T-cell (primary cell): ENCODE measurements at places on chromosomes 2 and 18. TPM values are rescaled to one million over a fixed set of nuclear protein-coding genes. Genes with fewer than 3 reads are reported as not detected.

CTLA4 gene
- total RNA-seq, result 36.2 TPM

NOL4 gene
- not detected for total RNA-seq

DNA sequence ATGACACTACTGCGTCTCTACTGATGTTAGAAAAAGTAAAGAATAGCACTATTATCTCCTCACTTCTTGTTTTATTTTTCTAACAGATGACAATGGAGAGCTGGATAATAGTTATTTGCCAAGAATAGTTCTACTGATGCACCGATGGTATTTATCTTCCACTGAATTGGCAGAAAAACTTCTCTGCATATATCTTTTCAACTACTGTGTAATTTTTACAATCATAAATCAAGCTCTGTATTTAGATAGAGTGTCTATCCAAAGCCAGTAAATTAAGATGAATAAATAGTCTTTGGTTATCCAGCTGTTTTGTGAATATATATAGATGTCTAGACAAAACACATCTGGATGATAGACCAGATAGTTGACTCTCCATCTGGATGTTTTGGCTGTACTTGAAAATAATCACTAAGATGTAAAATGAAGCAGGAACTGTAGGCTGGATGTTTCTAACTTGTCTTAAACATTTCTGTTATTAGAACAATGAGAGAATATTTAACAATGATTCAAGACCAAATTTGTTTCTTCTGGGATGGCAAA lies 40.1 kb downstream of the RASGRP3 start:
- no peak for DNase-seq

GRCh38 chr2:144215701-144216675 lies 303.9 kb downstream of the ZEB2 start:
- no peak for DNase-seq

- no peak for DNase-seq
Observed at GRCh38 chr2:162113088-162113775, 38.8 kb downstream of the GCG start.
